HL-60 (cell line): ENCODE measurements at places on chromosomes 12 and 14.

DNA sequence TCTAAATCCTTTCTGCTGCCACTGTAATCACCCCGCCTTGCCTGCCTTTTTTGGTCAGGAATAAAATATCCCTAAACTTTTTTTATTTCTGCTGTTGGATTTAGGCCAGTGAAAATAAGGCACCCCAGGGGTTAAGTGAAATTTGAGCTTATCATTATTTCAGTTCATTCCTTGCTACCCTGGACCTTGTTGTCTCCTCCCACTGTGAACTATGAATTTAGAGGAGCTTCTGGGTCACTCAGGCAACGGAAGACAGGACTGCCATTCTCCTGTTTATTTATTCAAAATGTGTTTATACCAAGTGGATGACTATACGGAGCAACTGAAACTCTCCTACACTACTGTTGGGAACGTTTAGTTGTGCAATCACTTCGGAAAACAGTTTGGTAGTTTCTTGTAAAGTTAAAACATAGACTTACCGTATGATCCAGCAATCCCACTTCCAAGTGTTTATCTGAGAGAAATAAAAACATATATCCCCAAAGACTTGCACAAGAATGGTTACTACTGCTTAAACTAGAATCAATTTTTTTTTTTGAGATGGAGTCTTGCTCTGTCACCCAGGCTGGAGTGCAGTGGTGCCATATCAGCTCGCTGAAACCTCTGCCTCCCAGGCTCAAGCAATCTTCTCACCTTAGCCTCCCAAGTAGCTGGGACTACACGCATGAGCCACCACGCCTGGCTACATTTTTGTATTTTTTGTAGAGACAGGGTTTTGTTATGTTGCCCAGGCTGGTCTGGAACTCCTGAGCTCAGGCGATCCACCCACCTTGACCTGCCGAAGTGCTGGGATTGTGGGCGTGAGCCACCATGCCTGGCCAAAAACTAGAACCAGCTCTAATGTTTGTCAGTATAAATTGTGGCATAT, 2.3 kb upstream of the TRAFD1 start:
- DNase-seq: no peak

DNA sequence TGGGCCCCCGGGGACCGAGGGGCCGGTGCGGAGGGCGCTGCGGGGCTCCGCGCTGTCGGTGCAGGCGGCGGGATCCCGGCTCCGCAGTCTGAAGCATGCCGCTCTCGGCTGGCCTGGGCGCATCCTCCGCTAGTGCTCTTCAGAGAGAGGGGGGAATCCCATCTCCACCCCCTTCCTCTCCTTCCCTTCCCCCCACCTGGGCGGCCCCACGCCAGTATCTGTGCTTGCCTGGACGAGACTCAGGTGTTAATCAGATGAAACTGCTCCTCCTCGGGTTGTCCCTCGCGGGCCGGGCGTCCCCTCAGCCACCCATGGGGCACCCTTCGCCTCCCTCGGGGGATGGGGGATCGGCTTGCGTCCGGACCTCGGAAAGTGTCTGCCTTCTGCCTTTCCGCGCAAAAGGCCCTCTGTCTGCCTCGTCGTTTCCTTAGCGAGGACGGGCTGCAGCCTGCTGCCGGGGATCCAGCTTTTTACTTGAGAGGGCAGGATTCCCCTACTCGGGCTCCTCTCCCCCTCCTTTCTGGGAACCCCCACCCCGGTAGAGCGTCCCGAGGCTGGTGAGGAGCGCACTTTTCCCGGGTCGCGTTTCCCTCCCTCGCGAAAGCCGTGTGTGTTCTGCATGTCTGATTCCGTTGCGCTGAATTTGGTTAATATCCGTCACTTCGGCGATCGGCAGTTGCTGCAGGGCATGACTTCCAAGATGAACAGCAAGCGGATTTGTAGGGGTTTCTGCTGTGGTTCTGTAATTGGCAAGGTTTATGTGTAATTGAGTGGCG, 1.1 kb downstream of the GPHN start:
- peak; percentile 6 for DNase-seq

- DNase-seq: no peak
Observed at GRCh38 chr14:96345669-96346068, 17.5 kb downstream of the ATG2B start.

- no peak for DNase-seq
Observed at GRCh38 chr14:45373877-45374276, 120.9 kb upstream of the MIS18BP1 start.

DNA sequence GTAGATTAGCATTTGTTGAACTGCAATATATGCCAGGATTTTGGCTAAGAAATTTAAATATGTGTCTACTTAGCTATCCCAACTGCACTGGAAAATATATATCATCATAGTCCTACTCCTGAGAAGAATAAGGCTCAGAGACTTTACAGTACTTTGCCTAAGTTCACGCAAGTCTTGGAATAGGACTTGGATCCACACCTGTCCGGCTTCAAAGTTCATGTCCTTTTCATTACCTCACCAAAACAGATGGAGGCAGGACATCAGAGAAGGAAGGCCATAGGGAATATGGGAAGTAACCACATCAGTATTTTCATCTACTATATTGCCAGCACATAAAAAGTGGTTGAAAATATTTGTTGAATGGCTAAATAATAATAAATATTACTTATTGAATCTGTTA, 358.5 kb downstream of the PRKD1 start:
- no peak for DNase-seq

DNA sequence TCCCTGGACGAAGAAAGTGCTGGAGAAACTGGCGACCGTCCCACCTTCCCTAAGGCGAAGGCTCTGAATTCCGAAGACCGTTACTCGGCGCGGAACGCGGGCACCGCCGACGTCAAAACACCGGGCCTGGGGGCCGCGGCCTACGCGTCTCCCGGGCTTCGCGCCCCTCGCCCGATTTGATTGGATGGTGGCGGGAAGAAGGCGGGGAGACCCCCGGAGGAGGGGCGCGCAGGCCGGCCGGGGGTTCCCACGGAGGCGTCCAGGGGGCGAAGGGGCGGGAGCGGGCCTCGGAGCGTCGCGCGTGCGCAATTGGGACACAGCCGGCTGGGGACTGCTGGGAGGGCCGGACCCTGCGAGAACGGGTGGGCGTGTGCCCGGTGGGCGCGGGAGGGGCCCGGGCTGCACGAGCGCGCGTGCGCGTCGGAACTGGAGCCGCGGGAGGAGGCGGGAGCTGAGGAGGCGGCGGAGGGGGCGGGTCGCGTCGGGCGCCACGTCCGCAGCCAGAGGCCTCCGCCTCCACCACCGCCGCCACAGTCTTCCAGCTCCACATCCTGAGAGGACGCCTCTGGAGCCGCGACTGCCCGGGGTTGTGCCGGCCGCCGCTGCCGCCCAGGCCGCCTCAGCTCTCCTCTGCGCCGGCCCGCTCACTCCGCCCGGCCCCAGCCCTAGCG, at the start of gene TMEM263:
Gene TMEM263, plus strand, starts transcription at position 531 of the 671 bp plus-strand sequence. CDS start 11,210 bp downstream, outside the sequence.
- DNase-seq: no peak

GRCh38 chr12:68641138-68641537, 30.4 kb downstream of the RAP1B start:
- DNase-seq: no peak

DNA sequence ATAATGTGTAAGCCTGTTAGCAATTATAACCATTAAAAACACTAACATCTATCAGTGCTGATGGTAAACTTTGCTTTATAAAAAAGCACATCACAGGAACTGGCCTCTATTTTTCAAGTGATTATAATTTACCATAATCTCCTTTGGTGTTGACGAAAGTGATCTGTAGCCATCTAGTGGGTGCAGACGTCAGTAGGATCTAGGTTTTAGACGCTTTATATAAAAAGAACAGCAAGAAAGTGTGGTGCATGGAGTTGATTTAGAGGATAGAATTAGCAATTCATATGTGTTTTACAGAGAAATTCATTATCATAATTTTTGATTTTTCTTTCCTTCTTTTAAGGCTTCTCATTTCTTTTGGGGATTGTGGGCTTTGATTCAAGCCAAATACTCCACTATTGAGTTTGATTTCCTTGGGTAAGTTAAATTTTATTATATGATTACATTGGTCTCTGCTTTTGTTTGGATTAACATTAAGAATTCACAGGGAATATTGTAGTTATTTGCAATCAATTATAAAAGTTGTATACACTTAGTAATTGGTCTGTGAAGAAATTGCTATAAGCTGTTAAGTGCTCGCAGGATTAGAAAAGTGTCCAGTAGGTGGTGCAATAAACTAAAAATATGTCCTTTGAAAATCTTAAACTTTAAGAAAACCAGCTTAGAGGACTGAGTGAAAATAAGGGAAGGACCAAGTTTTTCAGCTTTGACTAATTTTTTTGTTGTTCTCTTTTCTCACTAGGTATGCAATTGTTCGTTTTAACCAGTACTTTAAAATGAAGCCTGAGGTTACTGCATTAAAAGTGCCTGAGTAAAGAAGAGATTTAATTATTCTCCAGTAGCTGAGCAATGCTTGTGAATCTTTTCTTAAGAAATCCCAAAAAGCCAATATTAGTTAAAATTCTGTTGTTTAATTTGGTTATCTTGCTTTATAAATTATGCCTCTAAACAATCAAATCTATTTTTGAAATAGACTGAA, 59.5 kb downstream of the ETNK1 start:
- no peak for DNase-seq

DNA sequence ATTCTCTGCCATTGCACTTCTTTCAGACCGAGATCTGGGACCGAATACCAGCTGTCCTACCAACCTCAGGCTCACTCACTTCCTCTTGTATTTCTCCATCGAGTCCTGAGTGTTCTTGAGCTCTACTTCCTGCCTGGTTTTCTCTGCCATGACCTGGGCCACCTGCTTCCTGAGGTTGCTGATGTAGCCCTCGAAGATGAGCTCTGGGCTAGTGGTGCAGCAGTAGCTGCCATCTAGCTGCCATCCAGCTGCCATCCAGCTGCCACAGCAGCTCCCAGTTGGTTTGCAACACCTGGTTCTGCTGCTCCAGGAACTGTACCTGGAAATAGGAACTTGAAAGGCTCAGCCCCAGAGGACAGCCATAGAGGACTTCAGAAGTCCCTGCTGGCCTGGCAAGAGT, 15.0 kb upstream of the KRT73 start:
- peak; percentile 59 for DNase-seq

- DNase-seq: peak; percentile 40
Observed at GRCh38 chr12:27711967-27712366, 1.3 kb downstream of the MRPS35 start.
